ENCODE measurements at places on chromosomes 16 and 17.

DNA sequence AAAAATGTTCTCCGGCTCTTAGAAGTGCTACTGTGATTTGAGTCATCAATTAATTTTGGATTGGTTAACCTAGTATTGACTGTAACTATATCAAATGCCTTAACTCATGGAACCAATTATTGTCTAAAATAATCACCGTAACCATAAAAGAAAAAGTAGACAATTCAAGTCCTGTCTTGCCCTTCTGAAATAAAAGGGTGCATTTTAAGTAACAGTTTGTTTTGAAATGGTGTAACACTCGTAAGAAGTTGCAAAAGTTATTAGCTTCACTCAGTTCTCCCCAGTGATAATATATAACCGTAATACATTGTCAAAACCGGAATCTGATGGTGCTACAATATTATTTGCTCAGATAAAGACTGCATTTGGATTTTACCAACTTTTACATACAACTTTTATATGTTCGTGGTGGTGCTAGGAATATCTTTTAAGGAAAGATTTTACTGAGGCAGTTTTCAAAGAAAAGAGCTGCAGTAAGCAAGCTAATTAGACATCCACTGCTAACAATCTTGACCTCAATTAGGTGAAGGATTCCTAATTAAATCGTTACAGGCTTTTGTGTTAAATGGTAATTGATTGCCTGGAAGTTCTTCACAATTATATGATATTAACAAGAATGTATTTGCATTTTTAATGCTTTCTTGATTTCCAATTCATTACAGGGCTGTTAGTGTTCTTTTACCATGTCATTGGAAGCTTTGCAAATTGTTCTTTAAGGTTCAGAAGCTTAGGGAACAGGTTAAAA lies 413.1 kb upstream of the MON1B start:
- H3K27me3 ChIP-seq: no peaks in the 10 kb centered on the region
- no peak overlapping the region for H3K4me3 ChIP-seq
- H3K36me3 ChIP-seq: no peaks in the 10 kb centered on the region
- DNase-seq: no peak
- H3K4me1 ChIP-seq: no peaks in the 10 kb centered on the region

DNA sequence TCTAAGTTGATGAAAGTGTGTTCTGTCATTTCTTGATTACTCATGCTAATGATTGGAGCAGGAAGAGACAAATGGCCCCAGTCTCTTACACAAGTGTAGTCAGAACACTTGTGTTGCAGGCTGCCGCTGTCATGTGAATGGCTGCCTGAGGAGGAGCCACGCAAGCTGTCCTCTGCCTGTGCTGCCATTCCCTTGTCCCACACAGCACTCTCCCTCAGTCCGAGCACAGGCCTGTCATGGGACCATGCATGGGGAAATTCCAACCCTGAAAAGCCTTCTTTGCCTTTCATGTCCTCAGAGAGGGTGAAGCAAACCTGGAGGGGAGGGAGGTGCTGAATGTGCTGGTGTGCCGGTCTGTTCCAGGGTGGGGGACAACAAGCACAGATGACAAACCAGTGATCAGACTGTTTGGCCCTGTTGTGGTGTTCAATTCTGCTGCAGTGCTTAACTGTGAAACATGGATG lies 109.4 kb downstream of the MRTFB start:
- H3K4me1 ChIP-seq: peaks cover 7% of the 10 kb centered on the region
- no peak overlapping the region for H3K27ac ChIP-seq
- no peak overlapping the region for H3K4me3 ChIP-seq
- H3K36me3 ChIP-seq: no peaks in the 10 kb centered on the region

DNA sequence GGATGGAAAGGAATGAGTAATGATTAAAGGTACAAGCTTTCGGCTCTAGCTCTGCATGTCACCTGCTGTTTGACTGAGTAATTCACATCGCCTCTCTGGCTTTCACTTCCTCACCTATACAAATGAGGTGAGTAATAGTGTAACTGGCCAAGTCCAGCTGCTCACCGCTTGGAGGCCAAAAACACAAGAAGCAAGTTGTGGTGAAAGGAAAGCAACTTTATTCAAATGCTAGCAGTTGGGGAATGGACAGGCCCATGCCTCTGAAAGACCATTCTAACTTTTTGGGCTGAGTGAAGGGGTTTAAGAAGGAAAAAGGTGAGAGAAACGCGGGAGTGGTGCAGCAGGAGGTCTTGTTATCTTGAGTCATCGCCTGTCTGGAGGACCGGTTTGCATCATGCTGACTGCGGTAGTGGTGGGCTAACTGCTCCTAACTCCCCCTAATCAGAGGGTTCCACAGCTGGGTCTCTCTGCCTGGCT lies 45.7 kb upstream of the CSNK2A2 start:
- H3K36me3 ChIP-seq: no peaks in the 10 kb centered on the region
- no peak overlapping the region for H3K27ac ChIP-seq
- H3K4me1 ChIP-seq: peaks cover 7% of the 10 kb centered on the region
- H3K4me3 ChIP-seq: no peak overlapping the region

- no peak overlapping the region for H3K27ac ChIP-seq
- no peak overlapping the region for H3K4me3 ChIP-seq
- H3K27me3 ChIP-seq: no peaks in the 10 kb centered on the region
These were observed 93.2 kb downstream of the LITAF start for GRCh38 chr16:11493531-11493929.

GRCh38 chr16:85662482-85662812 lies 26.3 kb downstream of the GINS2 start:
- H3K4me3 ChIP-seq: no peak overlapping the region
- H3K4me1 ChIP-seq: no peaks in the 10 kb centered on the region
- peaks cover 87% of the 10 kb centered on the region for H3K36me3 ChIP-seq
